ENCODE measurements at places on chromosomes 4 and X.

DNA sequence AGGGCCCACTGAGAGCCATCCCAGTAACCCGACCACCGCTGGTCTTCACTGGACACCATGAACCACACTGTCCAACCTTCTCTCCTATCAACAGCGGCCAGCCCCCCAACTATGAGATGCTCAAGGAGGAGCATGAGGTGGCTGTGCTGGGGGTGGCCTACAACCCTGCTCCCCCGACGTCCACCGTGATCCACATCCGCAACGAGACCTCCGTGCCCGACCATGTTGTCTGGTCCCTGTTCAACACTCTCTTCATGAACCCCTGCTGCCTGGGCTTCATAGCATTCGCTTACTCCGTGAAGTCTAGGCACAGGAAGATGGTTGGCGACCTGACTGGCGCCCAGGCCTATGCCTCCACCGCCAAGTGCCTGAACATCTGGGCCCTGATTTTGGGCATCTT is 423.8 kb upstream of the EPHA5 start:
- no peak for DNase-seq

- DNase-seq, result no peak
These were observed 23.5 kb upstream of the NFKB1 start for GRCh38 chr4:102477657-102478056.

- DNase-seq, result no peak
These were observed 92.2 kb downstream of the LPAR4 start for GRCh38 chrX:78839711-78840110.

DNA sequence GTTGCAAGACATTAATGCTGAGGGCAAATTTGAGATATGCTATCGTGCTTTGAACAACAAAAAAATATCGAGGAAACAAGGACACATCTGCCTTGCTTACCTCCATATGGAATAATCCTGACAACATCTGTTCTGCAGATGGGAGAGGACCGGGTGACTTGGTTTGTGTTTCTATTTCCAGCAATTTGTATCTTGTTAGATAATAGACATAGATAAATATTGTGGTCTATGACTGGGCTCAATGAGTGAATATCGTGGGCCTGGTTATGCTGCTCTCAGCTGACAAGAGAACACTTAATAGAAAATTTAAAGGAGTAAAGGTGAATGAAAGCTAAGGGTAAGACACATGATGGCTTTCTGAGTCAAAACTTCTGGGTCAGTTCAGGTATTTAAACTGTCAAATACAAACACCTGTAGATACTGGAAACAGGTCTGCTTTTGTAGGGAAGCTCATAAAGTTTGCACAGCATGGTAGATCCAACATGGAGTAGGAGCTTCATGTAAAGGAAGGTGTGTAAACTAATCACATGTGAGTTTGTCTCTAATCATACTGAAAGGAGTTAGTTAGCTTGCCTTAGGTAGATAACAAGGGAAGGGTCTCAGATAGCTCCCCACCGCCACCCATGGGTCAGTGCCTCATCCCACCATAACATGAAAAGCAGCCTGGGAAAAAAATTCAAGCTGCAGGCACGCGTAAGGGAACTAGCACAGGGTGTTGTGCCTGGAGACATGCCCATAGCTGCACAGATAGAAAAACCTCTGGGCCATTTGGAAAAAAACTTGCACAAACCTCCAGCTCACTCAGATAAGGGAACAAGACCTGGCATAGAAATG is 904.1 kb upstream of the EPHA5 start:
- DNase-seq, result no peak

DNA sequence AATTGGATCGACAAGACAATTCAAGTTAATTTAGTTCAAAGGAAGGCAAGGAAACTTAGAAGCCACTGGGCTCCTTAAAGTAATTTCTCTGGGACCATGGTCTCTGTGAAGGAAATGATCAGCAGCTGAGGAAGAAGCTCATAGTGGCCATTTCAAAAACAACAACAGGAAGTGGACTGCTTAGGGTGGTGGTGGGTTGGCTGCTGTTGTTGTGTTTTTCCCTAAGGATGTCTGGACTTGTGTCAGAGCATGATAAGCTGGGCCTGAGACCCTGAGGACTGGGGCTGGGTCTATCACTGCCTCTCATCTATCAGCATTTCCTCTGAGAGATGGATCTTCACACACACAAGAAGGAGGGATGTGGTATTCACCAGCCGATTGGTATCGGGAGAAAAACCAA is 18.3 kb downstream of the KDR start:
- no peak for DNase-seq
